ENCODE measurements at places on chromosomes 11 and 22. TPM values are rescaled to one million over a fixed set of nuclear protein-coding genes. Genes with fewer than 3 reads are reported as not detected.

Gene HBG2
- 0.41 TPM for total RNA-seq

Gene CARD16
- total RNA-seq, result 11.1 TPM

- DNase-seq, result peak; percentile 58
Observed at GRCh38 chr22:30754971-30755758, 60.5 kb downstream of the OSBP2 start.

GRCh38 chr22:41288245-41288946, 2.4 kb upstream of the RANGAP1 start:
- DNase-seq, result no peak

GRCh38 chr11:27699926-27700350, 317 bp downstream of the BDNF start:
- DNase-seq, result no peak

DNA sequence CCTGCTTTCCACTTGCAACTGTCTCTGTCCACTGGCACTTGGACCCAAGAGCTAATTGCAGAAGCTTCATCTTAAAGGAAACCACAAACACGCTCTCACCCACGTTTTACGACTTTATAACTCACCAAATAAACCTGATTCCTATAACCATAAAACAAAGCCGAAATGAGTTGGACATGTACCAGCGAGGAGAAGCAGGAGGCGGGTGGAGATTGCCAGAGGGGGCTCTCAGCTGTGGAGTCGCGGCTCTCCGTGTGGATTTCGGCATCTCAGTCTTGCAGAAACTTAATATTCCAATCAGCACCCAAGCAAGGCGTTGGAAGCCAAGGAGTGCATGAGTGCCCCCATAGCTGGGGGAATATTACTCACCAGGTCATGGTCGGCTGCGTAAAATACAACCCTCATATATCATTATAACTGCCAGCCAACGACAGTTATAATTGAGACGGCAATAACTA, 483.6 kb downstream of the MN1 start:
- DNase-seq, result no peak

DNA sequence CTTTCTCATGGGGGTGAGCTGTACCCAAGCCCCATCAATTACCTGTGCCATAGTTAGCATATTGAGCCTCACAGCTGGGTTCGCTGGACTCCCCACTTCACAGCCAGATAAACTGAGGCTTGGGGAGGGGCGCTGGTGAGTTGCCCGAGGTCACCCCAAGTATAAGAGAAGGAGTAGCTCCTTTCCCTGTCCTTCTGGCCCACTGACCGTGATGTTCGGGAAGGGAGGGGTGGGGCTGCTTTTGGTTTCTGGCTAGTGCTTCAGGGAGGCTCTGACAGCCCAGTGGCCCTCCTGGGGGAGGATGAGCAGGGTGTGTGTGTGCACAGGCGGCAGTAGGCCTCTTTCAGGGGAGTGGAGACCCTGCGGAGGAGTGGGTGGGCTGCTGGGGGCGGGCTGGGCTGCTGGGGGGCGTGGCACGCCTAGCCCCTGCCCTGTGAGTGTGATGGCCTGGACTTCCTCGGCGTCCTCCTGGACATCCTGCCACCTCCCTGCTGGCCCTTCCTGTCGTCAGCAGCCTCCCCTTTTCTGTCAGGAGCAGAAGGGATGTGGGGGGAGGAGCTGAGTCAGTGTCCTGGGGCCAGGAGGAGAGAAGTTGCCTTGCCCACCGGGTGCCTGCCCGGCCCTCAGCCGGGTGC, 50.3 kb downstream of the TRIOBP start:
- DNase-seq, result no peak

GRCh38 chr11:46457659-46458424, 66.3 kb upstream of the CHRM4 start:
- no peak for DNase-seq

DNA sequence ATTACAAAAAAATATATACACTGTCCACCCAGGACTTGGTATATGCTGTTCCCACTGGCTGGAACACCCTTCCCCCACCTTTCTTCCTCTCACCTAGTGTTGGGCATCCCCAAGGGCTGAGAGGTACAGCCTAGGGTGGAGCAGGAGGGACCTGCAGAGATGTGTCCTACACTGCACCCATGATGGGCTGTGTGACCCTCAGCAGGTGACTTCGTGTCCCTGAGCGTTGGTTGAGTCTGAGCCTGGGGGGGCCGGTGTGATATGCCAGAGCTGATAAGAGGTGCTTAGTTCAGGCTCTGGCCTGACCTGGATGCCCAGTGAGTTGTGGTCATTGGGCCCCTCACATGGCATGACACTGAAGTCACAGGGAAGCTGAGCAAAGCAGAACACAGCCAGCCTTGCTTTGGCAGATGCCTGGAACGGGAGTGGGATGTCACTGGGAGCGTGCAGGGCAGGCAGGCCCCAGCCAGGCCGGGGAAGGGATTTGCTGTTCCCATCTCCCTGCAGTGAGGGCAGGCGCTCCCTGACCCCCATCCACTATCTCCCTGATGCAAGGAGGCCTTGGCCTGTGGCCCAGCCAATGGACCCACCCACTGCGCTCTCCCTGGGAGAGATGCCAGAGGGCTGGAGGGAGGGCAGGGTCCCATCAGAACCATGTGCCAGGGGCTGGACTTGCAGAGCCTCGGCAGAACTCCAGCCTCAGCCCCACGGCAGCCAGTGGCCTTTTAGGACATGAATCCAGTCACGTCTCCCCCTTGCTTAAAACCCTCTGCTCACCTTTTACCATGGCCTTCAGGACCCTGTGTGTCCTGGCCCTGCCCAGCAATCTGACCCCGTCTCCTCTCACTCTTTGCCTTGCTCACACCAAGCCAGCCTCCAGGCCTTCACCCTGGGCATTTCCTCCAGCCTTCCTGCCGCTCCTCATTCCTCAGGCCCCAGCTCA, 138.9 kb downstream of the MN1 start:
- no peak for DNase-seq

DNA sequence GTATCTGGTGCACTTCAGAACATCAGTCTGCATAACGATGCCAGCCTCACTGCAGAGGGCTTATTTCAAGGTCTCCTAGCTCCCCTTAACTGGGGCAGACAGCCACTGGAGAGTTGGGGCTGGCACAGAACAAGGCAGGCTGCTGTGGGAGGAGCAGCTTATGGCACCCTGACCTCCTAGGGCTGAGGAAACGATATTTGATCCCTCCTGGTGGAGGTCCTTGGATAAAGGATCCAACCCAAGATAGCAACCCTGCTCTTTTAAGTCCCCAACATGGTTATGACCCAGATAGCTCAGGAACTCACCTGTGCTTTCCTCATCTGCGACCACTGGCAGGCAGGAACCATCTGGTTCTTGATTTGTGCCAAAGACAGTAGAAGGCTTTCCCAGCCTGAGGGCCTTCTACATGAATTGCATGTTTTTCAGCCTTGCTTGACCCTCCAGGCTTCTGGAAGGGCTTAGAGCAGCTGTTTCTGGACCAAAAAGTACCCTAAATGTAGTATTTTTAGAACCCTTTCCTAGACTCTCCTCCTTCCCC, 2.8 kb downstream of the TMEM109 start:
- no peak for DNase-seq

- no peak for DNase-seq
Observed at GRCh38 chr22:41826430-41827383, 6.2 kb upstream of the SREBF2 start.

- no peak for DNase-seq
Observed at GRCh38 chr22:49687333-49687732, 140.3 kb downstream of the BRD1 start.

DNA sequence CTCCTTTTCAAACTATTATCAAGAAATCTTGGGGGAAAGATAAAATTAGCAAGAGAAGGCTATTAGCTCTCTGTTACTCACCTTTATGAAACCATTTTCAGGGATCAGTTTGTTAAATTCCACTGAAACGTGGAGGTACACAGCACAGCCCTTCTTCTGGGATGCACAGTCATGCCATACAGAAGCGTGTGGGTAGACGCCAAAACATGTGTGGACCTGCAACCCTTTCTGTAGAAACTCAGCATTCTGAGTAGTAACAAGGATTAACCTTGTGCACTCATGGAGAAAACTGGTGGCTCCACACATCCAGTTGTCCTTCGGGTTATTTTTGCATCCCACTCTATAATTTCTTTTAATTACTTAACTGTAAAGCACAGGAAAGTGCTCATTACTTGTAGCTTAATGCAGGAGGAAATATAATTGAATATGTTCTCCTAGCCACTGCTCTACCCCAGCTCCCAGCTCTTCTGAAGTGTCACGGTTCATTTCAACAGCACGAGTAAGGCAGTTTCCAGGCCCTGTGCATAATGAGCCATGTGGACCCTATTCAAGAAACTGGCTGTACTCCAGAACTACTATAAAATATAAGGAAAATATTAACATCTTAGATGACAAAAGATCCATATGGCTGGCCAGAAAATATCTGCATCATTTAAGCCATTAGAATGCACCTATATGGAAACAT, 26.1 kb downstream of the BDNF start:
- DNase-seq, result no peak

DNA sequence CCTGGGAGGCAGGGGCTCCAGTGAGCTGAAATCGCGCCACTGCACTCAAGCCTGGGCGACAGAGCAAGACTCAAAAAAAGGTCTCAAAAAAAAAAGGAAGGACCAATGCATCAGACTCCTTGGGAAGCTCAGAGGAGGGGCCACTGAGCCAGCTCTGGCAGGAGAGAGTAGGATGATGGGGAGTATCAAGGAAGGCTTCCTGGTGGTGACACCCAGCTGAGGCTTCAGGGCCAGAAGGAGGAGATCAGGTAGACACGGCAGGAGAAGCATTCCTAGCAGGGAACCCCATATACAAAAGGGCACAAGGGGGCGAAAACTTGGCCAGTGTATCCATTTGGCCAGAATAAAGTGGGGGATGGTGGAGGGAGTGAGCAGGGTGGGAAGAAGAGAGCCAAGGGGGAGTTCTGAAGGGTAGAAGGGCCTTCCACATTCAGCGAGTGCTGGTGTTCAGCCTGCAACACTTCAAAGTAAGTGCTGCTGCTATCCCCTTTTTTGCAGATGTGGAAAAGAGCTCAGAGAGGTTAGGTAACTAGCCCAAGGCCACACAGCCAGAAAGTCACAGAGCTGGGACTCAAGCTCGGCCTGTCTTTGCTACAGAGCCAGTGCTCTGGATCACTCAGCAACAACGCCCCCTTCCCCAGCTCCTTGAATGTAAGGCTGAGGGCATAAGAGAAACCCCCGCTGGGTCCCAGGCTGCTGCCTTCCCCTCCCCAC, 5.3 kb upstream of the RHOD start:
- DNase-seq, result no peak
